Left ventricle myocardium superior (tissue), 1 donor: ENCODE measurements at places on chromosomes 4 and X. TPM values are rescaled to one million over a fixed set of nuclear protein-coding genes. Genes with fewer than 3 reads are reported as not detected.

- DNase-seq, result no peak
These were observed 21.9 kb downstream of the SEC24D start for GRCh38 chr4:118814058-118814457.

GRCh38 chr4:12579172-12579571, 905.0 kb downstream of the RAB28 start:
- no peak for DNase-seq

DNA sequence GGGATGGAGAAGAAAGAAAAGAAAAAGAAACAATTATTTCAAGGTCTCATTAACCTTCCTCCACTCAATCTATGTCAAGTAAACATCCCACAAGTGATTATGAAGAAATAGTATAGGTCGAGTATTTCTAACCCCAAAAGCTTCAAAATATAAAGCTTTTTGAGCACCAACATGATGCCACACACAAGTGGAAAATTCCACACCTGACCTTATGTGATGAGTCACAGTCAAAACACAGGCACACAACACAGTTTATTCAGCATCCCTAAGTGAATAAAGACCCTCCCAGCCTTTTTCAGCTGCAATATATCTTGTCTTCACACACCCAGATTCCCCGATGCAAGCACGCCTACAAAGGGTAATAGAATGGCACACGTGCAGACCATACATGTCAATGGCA, 51.7 kb upstream of the VEGFC start:
- DNase-seq, result no peak

DNA sequence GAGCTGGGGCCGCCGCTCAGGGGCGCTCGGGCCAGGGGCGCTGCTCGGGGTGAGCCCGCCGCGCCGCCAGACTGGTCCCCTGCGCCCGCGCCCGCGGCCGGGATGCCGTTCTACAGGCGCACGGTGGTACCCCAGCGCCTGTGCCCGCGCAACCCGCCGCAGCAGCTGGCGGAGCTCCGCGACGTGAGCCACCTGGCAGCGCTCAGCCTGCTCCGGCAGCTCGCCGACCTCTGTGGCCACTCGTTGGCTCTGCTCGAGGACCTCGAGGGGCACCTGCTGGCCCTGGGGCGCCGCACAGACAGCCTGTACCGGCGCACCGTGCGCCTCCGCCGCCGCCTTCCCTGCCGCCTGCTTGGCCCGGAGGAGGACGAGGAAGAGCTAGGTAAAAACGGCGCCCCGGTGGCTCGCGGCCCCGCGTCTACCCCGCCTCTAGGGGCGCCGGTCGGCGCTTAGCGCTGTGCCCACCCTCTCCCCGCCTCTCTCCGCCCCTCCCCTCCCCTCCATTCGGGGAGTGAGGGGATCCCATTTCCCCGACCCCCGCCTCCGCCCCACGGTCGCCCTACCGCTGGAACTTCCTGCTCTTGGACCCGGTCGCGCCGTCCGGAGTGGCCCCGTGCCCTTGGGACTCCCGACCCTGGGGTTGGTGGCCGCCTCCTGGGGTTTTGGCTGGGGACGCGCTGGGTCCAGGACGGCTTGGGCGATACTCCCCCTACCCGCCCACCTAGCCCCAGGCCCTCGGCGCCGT, 513 bp downstream of the NHSL2 start:
- DNase-seq, result peak; percentile 38

- DNase-seq, result peak; percentile 31
These were observed 1.1 kb downstream of the CFAP299 start for GRCh38 chr4:80336582-80336981.

- DNase-seq, result no peak
These were observed 83.6 kb upstream of the GUCY1A1 start for GRCh38 chr4:155582971-155583437.

GRCh38 chr4:102675141-102675540, 85.6 kb downstream of the MANBA start:
- no peak for DNase-seq

DNA sequence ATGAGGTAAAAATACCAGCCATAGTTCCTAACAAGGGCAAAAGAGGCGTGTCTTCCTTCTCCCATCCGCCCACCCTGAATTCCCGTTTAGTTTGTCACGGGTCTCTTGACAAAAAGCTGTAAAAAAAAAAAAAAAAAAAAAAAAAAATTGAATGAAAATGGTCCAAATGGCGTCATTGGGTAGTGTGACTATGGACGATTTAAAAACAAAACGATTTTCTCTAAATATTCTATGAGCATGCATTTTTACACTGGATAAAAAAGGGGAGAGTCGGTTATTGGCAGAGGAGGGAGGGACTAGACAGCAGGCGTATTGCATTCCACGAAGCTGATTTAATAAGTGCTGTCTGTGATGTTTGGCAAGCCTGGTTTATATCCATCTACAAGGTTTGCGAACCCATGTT, at the start of gene FAM133A:
Gene FAM133A (plus strand): TSS at position 338 of the 403 bp plus-strand sequence. CDS start 35,214 bp downstream, outside the sequence.
- DNase-seq, result no peak

DNA sequence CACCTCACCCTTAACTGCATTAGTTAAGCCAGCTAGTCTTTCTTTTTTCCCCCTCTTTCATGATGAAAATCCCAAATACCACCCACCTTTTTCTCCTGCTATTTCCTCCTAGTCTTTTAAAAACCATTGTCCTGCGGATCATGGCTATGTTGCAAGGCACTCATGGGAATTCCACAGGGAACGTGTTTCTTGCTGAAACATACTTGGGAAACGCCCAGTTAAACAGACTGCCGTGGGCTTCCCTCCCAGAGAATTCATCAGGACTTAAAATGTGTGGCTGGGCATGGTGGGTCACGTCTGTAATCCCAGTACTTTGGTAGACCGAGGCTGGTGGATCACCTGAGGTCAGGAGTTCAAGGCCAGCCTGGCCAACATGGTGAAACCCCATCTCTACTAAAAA, 32.2 kb downstream of the XG start:
- no peak for DNase-seq

GRCh38 chr4:159027535-159027934, 75.3 kb upstream of the RAPGEF2 start:
- DNase-seq, result no peak

DNA sequence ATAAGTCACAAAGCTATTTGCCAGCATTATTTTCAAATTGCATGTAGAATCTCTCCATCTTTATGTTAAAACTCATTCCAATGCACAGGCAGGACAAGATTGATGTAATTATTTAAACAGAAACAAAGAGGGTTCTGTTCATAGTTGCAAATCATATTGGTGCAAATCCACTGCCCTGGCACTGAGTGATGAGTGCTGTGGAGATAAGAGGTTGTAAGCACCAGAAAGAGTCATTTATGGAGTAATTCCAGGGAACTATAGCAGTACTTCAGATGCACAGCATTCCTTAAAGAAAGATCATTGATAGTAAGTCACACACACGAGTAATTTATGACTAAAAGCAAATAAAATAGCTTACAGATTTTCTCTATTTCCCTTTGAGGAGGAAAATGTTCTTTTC, 337.7 kb upstream of the CTSO start:
- DNase-seq, result no peak

GRCh38 chrX:84248226-84248625, 60.2 kb upstream of the RPS6KA6 start:
- DNase-seq, result no peak

GRCh38 chr4:171785388-171785787, 27.8 kb upstream of the GALNTL6 start:
- DNase-seq, result no peak

DNA sequence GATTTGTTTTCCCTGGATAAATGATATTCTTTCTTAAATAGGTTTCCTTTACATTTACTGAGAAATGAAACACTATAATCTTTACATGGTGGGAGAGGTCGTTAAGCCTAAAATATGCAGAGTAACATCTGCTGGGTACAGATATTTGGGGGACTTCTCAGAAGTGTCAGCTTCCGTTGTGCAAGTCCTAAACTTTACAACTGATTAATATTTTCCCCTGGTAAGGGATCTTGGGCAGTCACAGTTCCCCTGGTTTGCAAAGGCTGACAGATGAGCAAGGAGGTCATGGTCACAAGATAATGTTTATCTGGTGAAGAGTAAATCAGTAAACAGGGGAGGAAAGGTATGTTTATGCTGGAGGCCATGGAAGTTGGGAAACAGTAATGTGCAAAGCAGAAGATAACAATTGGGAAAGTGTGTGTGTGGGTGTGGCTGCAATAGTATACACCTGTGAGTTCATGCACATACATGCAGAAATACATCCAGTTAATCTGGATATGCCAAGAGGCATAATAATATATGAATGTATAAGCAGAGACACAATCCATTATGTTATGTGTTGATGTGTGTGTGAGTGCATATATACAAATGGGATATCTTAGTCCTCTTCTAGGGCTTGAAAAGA, 508.2 kb upstream of the FAM241A start:
- no peak for DNase-seq

GRCh38 chr4:150119492-150119891, 41.2 kb downstream of the DCLK2 start:
- DNase-seq, result no peak

DNA sequence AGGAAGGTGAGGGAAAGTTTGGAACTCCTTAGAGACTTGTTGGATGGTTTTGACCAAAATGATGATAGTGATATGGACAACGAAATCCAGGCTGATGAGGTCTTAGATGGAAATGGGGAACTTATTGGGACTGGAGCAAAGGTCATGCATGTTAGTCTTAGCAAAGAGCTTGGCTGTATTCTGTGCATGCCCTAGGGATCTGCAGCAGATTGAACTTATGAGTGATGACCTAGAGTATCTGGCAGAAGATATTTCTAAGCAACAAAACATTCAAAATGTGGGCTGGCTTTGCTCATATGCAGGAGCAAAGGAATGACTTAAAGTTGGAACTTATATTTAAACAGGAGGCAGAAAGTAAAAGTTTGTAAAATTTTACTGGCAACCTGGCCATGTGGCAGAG, 489.3 kb upstream of the DIPK2B start:
- no peak for DNase-seq

DNA sequence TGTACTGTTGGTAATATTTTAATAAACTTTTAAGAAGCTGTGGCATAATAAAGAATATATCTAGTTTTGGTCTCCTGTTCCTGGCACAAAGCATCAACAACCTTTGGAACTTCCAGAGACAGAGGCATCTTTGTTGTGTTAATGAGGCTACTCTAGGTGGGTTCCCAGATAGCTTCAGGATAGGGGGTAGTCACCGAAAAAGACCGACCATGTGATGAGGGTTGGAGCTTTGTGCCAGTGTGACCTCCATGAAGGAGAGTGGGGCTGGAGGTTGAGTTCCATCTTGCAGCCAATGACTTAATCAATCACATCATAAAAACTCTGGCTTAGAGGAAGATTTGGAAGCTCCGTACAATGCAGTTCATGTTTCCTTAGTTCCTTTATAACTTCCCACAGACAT, 9.9 kb downstream of the PPAT start:
- DNase-seq, result no peak

GRCh38 chr4:26354491-26354890, 33.7 kb downstream of the RBPJ start:
- DNase-seq, result no peak

- no peak for DNase-seq
These were observed 97.9 kb downstream of the PHKA2 start for GRCh38 chrX:18886005-18886343.

DNA sequence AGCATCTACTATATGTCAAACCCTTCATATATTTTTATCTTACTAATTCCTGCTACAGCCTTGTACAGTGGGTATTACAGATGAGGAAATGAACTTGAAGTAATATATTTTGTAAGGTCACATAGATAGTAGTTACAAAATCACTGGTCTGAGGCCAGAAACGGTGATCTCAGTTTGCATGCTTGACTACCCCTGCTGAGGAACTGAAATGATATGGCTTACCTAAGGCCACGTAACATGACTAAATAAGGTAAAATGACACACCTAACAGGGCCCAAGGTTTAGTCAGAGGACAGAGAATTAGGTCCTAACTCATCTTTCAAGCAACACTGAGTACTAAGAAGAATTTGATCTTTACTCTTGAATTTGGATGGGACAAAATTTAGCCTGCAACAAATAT, 1.5 kb upstream of the COMMD8 start:
- no peak for DNase-seq

DNA sequence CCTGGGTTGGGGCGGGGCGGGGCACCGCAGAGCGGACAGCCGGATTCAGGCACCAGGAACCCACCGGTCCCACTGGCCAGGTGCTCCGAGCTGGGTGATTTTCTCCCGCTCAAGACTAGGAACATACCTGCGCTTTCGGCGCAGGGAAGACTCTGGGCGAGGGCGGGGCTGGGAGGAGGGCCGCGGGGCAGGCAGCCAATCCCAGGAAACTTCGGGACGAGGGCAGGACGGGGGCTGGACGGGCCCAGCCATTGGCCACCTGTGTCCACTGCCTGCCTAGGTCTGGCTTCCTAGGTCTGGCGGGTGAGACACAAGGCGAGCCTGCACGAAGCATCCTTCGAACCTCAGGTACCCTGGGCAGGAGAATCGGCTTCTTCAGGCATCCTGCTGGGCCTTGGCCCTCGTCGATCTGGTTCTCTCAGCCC, 274 bp upstream of the ERVMER34-1 start:
- peak; percentile 83 for DNase-seq

DNA sequence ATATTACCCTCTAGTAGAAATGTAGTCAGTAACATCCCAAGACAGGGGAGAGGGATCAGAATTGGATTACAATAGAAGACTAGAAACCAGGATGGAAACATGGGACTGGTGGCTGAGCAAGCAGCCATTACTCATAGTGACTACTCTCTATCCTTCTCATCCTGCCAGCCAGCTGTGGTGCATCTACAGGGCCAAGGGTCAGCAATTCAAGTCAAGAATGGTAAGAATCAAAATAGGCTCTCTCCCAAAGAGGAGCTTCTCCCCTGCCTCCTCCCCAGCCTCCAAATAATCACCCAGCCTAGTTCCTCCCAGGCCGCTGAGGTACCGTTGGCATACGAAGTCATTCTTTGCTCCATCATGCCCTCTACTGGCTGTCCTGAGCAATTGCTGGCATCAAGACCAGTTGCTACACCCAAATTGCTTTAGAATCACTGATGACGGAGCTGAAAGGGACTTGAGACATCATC, 19.4 kb downstream of the AWAT2 start:
- no peak for DNase-seq

- peak; percentile 18 for DNase-seq
These were observed 4.5 kb downstream of the CXXC4 start for GRCh38 chr4:104490096-104490769.

- no peak for DNase-seq
These were observed 19.2 kb upstream of the PLCXD1 start for GRCh38 chrX:261919-262352.

DNA sequence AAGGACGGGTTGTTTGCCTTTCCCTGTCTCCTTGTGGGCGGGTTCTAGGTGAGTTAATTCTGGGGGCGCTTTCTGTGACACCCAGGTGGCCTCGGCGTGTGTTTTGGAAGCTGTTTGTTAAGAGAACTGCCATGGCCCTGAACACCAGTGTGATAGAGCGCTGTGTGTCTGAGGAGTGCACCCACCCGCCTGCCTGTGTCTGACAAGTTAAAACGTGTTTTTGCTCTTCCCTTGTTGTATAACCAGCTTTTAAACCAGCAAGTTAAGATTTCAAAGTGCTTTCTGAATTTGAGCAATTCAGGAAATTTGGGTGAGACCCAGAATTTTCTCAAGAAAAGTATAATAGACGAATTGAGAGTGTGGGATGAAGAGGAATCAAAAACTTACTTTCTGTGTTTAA, 55.2 kb upstream of the HGFAC start:
- DNase-seq, result no peak

The SLC49A3 gene
- 12.6 TPM for total RNA-seq

The GATA1 gene
- total RNA-seq, result not detected

The FOXR2 gene
- not detected for total RNA-seq

The SMPX gene
- 622 TPM for total RNA-seq

The TRIM61 gene
- total RNA-seq, result 2.4 TPM

The MID2 gene
- 5.6 TPM for total RNA-seq

The SYNPO2 gene
- 188 TPM for total RNA-seq

The TSPAN7 gene
- total RNA-seq, result 20.0 TPM

The FGB gene
- total RNA-seq, result not detected

The NPY5R gene
- total RNA-seq, result not detected

The SSX4 gene
- total RNA-seq, result not detected
